ENCODE measurements at places on chromosomes 5 and 9. TPM values are rescaled to one million over a fixed set of nuclear protein-coding genes. Genes with fewer than 3 reads are reported as not detected.

The TMEM252 gene
- not detected for total RNA-seq

The ZDHHC11B gene
- not detected for total RNA-seq

The ITK gene
- total RNA-seq, result 0.11 TPM

The IFNB1 gene
- not detected for total RNA-seq

The PCDHGC4 gene
- total RNA-seq, result 0.54 TPM

The ANKRD18B gene
- total RNA-seq, result 0.11 TPM

The CSF1R gene
- 0.63 TPM for total RNA-seq

The FBN2 gene
- 70.8 TPM for total RNA-seq

The CDC20B gene
- total RNA-seq, result not detected

The PCDHGC3 gene
- total RNA-seq, result 53.1 TPM
